ENCODE measurements at places on chromosomes 12 and 14.

DNA sequence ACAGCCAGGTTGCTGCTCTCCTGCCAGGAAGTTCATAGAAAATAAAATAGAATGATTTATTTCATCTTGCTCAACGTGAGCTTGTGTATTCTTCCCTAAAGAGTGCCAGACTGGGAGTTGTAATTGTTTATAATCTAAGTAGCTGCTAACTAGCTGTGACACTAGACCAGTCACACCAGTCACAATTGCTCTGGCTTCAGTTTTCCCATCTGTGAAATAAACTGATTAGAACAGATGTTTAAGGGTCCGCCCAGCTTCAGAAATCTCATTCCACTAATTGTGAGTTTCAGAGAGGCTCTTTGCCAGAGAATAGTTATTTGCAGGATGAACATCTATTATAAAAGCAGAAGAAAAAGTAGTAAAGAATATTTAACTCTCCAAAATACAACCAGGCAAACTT is 55.6 kb upstream of the ZDHHC17 start:
- no peak for DNase-seq

DNA sequence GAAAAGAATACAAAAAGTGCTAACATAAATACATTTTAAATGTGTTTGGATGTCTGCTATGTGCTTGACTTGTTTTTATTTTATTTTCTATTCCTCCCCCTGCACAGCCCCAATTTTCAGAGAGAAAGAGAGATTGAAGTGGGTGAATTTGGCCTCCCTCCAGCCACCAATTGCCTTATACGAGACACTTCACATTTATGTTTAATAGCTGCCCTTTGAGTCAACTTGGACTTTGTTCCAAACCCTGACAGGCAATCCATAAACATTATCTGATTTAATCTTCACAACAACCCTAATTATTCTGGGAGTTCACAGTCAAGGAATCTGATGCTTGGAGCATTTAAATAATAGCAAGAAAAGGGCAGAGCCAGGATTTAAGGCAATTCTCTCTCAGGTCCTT is 161.7 kb downstream of the SLC15A4 start:
- no peak for DNase-seq

DNA sequence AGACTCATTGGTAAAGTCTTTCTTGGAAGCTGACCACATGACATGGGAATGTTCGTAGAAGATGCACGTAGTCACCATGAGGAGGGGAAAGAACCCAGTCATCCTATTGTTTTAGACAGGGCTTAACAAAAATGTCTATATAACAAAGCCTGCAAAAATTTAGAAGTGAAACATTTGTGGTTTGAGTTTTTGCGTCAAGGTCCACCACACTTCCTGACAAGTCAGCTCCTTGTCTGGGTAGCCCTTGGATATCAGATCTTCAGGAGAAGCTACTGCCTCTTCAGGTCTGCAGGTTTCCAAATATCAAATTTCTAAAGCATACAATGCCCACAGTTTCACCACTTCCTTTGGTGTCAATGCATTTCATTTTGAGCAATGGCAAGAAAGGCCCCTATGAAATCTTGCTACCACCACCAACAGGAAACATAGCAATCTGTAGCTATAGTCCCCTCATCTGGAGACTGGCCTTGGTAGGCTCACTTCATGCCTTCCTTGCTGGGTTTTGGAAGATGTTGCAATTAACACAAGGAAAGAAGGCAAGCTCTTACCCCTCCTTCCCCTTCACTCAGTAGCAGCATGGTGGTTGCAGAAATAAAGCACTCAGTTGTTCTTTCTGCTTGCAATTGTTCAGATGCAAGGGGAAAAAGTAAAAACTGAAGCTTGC is 235.2 kb downstream of the PCNX1 start:
- peak; percentile 78 for DNase-seq

DNA sequence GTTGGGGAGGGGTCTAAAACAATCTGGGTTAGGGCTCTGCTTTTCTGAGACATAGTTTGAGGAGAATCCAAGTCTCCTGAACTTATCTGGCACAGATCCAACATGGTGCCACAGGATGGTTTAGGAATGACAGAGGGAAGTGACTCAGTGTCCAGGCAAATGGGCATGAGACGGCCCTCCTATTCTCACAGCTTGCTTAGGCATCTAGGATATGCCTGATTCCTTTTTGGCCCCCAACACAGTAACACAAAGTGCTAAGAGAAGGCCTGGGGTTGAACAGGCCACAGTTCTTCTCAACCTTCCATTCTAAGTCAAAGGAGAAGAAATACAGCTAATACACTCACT is 117.7 kb downstream of the ZFP36L1 start:
- DNase-seq: no peak

DNA sequence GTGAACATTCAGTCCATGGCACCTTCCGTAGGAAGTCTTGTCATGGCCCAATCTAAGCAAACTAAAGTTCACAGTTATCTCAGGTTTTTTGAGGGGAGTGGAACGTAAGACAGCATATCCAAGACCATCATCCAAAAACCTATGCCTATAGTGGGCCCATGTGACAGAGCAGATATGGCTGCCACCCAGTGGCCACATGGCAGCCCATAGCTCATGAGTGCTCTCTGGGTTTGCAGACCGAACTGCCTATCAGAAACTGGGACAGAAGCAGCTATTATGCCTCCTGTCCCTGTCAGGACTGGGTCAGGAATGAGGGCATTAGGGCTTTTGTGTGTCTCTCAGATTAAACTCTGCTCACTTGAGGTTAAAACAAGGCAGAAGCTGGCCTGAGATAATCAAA is 503.7 kb downstream of the NRXN3 start:
- no peak for DNase-seq

GRCh38 chr14:94548999-94549985 is 11.9 kb upstream of the SERPINA4 start:
- peak; percentile 9 for DNase-seq

- no peak for DNase-seq
Measured at GRCh38 chr12:128813883-128814282, 9.9 kb downstream of the SLC15A4 start.

- DNase-seq: no peak
Measured at GRCh38 chr14:102492531-102492910, 17.1 kb downstream of the ANKRD9 start.

DNA sequence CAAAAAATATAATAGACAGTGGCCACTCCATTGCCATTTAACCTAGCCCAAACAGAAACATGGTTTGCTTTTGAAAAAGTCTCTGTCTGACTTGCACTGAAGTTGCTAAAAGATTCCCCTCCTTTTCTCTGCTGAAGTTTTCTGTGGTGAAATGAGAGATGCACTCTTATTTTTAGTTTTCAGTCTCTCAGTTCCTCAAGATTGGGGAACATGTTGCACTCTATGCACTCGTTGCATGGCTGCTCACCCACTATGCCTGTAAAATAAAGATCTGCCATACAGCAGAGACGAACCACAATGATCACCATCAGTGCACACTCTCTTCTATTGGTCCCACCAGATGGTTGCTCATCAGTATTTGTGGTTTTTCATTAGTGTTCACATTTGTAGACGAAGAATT is 13.1 kb upstream of the DAAM1 start:
- DNase-seq: no peak

DNA sequence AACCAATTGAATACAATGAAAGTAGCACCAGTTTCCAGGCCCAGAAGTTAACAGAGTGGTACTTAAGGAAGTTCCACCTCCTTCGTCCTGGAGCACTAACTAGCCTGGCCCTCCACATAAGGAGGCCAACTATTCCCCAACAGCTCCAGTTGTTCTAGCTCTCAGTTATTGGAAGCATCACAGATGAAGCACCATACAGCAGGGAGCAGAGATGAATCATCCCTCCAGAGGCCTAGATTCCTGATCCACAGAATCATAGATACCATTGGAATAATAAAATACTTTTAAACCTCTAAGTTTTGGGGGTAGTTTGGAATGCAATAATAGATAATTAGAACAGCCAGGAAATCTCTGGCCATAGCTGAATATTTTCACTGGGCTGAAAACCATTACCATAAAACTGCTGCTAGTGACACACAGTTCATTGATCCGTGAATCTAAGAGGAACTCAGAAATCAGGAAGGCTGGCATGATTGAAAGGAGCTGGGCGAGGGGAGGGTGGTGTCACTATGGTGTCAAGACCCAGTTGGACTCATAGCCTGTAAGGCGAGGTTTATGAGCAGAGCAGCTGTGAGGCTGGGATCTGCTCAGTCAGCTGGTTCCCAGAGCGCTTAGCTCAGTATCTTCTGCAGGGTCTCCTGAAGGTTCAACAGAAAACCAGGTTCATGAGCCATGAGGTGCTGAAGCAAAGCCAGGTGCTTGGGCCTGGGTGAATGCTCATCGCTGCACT is 371.4 kb upstream of the TMTC1 start:
- peak; percentile 8 for DNase-seq

- DNase-seq: no peak
Measured at GRCh38 chr14:63642656-63643382, 1.1 kb upstream of the WDR89 start.

DNA sequence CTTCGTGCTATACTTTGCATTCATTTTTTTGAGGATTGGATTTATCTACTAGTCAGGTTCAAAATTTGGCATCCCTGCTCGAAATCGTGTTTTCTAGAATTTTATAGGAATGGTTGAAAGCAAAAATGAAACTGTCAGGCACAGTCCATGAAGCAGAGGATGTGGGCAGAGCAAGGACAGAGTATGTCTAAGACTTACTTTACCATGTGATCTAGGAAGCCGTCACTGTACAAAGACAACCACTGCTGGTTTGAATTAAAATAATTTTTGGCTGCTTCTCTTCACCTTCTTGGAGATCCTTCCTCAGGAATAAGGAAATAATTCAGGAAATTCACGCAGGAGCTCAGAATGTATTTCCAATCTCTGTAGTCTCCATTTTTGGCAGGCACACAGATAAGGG is 31.6 kb upstream of the SGPP1 start:
- DNase-seq: peak; percentile 3

GRCh38 chr14:74242780-74243042 is 3.5 kb downstream of the VSX2 start:
- DNase-seq: no peak

GRCh38 chr14:40053416-40053815 is 621.2 kb upstream of the FBXO33 start:
- no peak for DNase-seq

DNA sequence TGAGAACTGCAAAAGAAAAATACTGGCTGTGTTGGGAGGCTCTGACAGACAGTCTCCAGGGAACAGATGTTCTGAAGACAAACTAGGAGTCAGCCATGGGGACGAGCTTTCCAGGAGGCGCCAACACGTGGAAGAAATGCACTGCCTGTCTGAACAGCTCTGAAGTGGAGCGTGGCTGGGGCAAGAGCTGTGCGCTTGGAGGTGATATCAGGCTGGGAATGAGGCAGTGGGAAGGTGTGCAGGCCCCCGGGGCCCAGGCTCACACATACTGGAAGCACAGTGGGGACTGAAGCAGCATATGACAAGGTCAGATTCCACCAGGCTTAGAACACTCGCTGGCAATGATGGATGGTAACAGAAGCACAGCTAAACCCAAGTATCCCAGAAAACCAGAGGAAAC is 17.5 kb downstream of the APPL2 start:
- DNase-seq: no peak

- no peak for DNase-seq
Measured at GRCh38 chr12:72313806-72314205, 41.6 kb downstream of the TRHDE start.

DNA sequence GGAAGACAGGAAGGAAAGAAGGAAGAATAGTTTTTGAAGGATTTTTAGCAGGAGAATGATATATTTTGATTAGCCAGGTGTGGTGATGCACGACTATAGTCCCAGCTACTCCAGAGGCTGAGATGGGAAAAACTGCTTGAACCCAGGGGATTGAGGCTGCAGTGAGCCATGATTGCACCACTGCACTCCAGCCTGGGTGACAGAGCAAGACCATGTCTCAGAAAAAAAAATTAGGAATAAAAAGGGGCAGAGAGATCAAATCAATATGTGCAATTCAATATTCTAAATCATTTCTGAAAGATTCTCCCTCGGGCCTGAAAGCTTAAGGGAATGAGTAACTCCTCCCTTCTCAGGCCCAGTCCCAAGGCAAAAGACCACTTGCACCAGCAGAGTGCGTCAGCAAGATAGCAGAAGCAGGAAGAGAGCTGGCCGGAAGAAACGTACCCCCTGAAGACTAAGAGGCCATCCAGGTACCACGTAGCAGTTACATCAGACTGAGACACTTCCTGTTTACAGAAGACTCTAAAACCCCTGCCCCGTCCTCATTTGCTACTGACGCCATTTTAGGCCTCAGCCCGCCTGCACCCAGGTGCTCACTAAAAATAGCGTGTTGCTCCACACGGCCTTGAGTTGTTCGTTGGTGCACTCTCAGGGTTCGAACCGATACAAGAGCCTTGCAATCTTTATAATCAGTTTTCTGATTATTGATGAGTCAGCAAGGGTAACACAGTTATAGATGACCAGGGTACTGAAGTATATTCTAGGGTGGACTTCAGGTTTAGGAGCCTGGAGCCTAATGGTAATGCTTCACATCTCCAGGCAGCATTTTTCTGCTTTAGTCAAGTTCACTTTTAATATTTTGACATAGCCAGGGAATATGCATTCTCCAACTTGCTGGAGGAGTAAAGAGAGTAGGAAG is 57.7 kb upstream of the CSRP2 start:
- no peak for DNase-seq

- DNase-seq: no peak
Measured at GRCh38 chr14:61510736-61511557, 184.4 kb upstream of the HIF1A start.

- no peak for DNase-seq
Measured at GRCh38 chr12:11431486-11431885, 36.1 kb upstream of the PRB2 start.

Data from GM04504 (cell line).